ENCODE measurements at places on chromosomes 7 and 10.

GRCh38 chr7:157490465-157490912 lies 153.7 kb downstream of the DNAJB6 start:
- DNase-seq, result peak; percentile 93

GRCh38 chr7:157516911-157517781 lies 180.3 kb downstream of the DNAJB6 start:
- DNase-seq, result no peak

DNA sequence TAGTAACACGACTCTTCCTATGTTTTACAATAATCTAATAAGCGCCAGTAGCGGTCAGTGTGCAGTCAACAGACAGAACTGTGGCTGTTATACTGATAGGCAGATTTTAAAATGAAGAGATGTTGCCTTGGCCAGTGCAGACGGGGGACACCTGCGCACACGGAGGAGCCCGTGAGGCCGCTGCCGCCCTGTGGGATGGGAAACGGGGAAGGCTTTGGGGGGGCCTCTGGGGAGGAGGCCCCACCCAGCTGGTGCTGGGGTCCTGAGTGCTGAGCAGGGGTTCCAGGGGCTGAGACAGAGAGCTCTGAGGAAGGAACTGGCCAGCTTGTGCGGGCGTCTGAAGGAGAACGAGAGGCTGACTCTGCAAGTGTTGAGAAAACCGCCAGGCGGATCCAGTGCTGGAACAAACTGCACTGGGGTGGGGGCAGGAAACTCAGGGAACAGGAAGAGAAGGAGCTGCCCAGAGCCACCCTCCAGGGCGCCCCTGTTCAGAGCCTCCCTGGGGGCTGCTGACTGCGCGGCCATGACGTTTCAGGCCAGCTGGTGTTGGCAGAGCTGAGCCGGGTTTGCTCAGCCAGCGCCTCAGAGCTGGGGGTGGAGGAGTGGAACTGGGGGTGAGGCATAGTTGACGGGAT lies 426.4 kb downstream of the TCERG1L start:
- DNase-seq, result no peak

GRCh38 chr7:94710256-94710655 lies 54.3 kb upstream of the SGCE start:
- no peak for DNase-seq

- DNase-seq, result no peak
Measured at GRCh38 chr7:26160896-26161295, 8.9 kb downstream of the NFE2L3 start.

DNA sequence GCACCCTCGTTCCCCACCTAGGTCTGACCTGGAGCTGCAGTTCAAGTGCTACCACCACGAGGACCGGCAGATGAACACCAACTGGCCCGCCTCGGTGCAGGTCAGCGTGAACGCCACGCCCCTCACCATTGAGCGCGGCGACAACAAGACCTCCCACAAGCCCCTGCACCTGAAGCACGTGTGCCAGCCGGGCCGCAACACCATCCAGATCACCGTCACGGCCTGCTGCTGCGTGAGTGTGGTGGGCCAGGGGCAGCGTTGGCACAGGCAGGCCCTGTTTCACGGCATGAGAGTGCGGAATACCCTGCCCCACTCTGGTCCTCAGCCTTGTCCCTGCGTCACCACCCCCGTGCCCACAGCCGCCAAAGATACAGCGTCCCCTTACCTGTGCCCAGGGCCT lies 46.6 kb upstream of the PPIF start:
- DNase-seq, result no peak

DNA sequence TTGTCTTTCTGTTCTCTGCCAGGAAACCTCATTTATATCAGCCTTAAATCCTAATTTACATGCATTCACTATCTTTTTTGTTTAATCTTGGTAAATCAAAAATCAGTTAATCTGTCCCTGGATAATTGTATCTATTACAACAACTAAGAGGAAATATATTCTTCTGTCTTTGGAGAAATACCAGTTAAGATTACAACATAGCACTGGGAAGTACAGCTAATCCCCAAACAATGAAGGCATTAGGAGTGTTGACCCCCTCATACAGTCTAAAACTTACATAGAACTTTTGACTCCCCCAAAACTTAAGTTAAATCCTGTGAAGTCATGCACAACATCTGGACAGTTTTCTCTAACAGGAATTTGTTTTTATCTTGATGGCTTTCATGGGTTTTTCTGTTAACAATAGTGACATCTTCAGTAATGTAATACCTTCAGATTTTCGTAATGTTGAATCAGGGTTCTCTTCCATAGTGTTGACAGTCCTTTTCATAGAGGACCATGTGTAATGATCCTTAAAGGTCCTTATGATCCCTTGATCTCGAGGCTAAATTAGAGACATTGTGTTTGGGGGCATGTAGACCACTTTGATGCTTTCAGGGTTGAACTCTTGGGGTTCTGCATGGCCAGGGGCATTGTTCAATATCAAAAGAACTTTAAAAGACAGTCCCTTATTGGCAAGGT lies 24.1 kb upstream of the ABCC2 start:
- no peak for DNase-seq

GRCh38 chr7:120441850-120442249 lies 168.9 kb downstream of the KCND2 start:
- no peak for DNase-seq

- no peak for DNase-seq
Measured at GRCh38 chr7:28571405-28571804, 159.1 kb downstream of the CREB5 start.

GRCh38 chr10:3808689-3809199 lies 23.7 kb upstream of the KLF6 start:
- DNase-seq, result no peak

GRCh38 chr7:118052336-118052735 lies 131.6 kb upstream of the LSM8 start:
- DNase-seq, result no peak

- no peak for DNase-seq
Measured at GRCh38 chr7:122790132-122790531, 87.4 kb upstream of the RNF148 start.

GRCh38 chr10:30490289-30491000 lies 56.5 kb downstream of the MAP3K8 start:
- DNase-seq, result no peak

- DNase-seq, result peak; percentile 62
Measured at GRCh38 chr7:140230516-140230860, 53.7 kb upstream of the KDM7A start.

DNA sequence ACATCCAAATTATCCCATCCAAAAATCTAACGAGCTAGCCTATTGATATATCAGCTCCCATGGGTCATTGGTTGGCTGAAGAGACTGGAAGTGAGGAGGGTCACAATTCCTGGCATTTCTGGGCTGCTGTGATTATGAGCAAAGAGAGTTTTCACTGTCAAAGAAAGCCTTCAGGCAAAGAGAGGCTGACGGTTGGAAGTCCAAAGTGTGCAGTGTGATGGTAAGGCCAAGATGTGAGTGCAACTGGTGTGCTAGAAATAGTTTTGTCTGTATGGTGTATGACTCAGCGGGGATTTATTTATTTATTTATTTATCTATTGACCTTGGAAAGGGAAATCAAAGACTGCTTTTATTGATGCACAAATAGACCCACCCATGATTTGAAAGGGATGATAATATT lies 75.0 kb downstream of the AASS start:
- no peak for DNase-seq

- peak; percentile 31 for DNase-seq
Measured at GRCh38 chr10:51462076-51462779, 237.2 kb downstream of the CSTF2T start.

DNA sequence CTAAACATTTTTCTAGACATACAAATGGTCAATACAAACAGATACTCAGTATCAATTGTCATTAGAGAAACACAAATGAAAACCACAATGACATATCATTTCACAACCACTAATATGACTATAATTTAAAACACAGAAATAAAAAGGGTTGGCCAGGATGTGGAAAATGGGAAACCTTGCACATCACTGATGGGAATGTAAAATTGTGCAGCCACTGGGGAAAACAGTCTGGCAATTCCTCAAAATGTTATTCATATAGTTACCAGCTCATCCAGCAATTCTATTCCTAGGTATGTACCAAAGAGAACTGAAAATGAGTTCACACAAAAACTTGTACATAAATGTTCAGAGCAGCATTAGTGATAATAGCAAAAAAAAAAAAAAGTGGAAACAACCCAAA lies 106.1 kb upstream of the LRRTM3 start:
- no peak for DNase-seq

GRCh38 chr7:20287317-20287716 lies 43.4 kb upstream of the ITGB8 start:
- no peak for DNase-seq

GRCh38 chr10:122277526-122278136 lies 6.5 kb downstream of the BTBD16 start:
- no peak for DNase-seq

GRCh38 chr10:124677749-124678556 lies 66.2 kb downstream of the FAM53B start:
- no peak for DNase-seq

GRCh38 chr10:76558586-76558985 lies 1079.0 kb downstream of the KCNMA1 start:
- DNase-seq, result no peak

- DNase-seq, result no peak
Measured at GRCh38 chr10:29879862-29880261, 179.5 kb downstream of the JCAD start.

DNA sequence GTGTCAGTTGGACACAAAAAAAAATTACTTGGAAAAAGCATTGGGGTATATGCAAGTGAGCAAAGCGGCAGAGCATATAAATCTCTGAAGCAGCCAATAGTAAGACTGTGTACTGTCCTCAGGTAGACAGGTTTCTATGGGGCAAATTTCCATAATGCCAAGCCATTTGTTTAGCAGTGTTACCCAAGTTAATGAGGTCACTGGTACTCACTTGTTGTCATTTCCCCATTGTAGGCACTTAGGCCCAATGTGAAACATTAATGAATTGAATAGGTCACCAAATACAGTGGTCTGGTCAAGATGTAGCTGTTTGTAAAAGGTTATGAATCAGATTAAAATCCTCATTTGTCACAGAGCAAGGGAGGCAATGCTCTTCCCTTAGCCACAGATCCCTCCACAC lies 27.5 kb downstream of the HOXA1 start:
- DNase-seq, result no peak

- DNase-seq, result no peak
Measured at GRCh38 chr7:25596443-25596842, 368.2 kb upstream of the NPVF start.

GRCh38 chr7:81949306-81949705 lies 179.5 kb upstream of the HGF start:
- DNase-seq, result no peak

DNA sequence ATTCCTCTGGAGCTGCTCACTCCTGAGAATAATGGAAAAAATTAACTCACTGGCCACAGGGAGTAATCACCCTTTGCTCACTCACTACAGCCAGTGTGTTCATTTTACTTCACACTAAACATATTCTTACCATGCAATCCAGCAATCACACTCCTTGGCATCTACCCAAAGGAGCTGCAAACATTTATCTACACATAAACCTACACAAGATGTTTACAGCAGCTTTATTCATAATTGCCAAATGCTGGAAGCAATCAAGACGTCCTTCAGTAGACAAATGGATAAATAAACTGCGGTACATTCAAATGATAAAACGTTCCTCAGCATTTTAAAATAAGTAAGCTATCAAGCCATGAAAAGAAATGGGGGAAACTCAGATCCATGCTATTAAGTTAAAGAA lies 34.2 kb upstream of the POM121L12 start:
- no peak for DNase-seq

Data from common myeloid progenitor, CD34-positive (primary cell).